ENCODE measurements at places on chromosomes 3 and 15.

- no peak for DNase-seq
Observed at GRCh38 chr3:2706144-2706835, 403.9 kb downstream of the IL5RA start.

DNA sequence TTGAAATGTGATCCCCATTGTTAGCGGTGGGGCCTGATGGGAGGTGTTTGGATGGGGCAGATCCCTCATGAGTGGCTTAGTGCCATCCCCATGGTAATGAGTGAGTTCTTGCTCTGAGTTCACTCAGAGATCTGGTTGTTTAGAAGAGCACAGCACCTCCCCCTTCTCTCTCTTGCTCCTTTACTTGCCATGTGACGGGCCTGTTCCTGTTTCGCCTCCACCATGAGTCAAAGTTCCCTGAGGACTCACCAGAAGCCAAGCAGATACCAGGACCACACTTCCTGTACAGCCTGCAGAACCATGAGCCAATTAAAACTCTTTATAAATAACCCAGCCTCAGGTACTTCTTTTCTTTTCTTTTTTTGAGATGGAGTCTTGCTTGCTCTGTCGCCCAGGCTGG lies 46.6 kb downstream of the ANP32A start:
- peak; percentile 30 for DNase-seq

DNA sequence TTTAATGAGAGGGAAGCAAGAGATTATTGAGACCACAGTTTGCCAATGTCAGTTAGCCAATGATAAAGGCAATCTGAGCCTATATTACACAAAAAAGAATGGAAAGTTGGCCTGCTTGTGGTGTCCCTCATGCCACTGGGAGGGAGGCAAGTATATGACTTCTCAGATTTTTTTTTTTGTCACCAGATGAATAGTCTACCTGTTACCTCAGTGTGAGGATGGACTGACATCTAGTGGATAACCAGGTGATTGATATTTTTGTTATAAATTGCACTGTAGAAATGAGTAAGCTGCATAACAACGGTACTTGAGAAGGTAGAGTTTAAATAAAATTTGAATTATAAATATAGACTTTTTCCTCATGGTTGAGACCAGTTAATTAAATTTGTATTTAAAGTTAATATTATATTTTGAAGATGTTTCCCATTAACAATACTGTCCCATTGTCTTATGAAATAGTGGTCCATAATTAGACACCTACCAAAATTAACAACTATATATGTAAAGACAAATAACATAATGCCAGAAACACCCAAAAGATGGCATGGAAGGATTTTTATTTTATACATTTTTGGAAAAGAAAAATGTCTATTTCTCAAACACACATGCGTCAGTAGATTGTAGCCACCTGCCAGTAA lies 237.8 kb upstream of the GADL1 start:
- DNase-seq = no peak

- no peak for DNase-seq
Observed at GRCh38 chr3:188212308-188212969, 58.5 kb downstream of the LPP start.

DNA sequence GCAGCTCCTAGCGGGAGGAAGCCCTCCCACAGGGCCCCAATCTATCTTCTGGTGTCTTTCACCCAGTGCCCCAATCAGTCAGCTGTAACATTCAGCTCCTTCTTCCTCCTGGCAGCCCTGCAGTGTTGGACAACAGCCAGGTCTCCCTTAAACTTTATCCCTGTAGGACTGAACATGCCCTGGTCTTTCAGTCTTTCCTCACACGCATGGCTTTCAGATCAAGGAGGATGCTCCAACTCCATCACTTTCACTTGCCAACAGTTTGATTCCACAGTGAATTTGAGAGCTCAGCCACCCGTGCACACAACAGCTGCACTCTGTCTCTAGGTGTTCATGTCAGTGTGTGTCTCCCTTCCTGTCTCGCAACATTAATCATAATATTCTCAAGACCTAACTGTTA lies 28.5 kb upstream of the LRRC34 start:
- no peak for DNase-seq

DNA sequence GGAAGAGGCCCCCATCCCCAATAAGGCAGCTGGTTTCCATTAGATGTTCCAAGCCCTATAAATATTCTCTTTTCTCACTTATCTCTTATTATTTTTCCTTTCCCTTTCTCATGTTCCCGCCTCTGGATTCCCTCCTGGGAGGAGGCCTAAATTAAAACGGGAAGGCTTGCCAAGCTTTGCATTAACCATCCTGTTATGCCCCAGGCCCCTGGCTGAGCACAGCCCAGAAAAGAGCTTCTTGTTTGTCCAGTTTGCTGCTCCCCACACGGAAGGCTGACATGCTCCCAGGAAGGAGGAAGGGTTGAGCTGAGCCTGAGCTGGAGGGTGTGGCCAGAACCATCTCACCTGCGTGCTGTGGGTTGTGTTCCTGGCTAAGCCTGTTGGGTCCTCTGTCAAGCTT lies 63.1 kb upstream of the BOC start:
- no peak for DNase-seq

DNA sequence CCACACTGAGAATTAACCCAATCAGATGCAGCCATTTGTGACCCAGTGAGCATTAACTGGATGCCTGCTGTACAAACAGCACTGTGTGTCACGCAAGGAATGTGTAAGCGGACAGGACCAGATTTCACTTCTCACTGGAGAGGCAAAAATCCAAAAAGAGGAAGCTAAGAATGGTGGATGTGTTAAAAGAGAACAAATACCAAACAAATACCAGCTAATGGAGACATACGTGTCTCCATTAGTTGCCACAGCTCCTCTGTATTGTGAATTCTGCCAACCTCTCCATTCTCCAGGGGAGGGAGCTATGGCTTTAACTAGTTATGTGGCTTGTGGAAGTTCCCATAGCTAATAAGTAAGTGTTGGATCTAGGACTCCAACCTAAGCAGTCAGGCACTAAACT lies 2.6 kb downstream of the LTF start:
- no peak for DNase-seq
